ENCODE measurements at places on chromosomes 6 and 20.

- no peak for DNase-seq
Measured at GRCh38 chr20:62914970-62915457, 11.3 kb downstream of the DIDO1 start.

DNA sequence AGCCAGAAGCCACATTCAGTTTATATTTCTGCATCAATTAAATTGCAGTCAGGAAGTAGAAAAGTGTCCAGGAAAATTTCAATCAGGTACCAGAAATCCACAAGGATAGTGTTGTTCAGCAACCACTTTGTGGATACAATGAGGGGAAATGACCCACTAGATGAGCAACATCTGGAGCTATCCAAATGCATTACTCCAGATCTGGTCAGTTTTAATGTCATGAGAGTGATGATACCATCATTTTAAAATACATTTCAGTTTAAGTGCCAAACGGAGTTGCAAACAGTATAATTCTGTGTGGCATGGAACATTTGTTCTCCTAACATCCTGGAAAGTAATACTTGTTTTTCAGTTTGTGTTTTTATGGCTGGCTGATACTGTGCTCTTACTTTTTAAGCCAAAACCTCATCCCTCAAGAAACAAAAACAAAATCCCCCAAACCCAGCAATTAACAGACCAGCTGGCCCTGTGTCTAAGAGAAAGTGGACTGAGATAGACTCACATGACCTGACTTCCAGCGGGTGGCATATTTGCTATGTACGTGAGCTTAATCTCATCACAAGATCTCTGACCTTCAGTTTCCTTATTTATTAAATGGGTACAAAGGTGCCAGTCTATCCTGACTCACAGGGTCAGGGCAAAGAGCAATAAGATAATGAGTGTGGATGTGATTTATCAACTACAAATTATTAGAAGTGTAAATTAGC is 58.8 kb upstream of the CNKSR3 start:
- no peak for DNase-seq

- DNase-seq: no peak
Measured at GRCh38 chr20:50450881-50451752, 59.1 kb upstream of the PTPN1 start.

GRCh38 chr20:24831232-24831631 is 117.8 kb upstream of the CST7 start:
- no peak for DNase-seq

DNA sequence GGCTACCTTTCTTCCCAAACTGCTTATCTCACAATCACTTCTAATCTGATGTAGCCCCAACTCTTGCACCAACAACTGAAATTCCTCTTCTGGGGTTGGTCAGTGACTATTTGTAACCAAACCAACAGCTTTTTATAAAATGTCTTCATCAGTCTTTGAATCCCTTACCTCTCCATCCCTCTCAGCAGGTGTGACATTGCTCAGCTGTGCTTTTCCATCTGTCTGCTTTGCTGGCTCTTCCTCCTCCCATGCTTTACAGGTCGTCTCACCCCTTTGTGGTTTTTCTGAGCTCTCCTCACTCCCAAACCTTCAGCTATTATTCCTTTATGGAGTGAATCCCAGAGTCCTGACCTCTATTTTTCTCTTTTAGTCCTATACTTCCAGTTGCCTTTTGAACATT is 5.9 kb downstream of the MAP7 start:
- no peak for DNase-seq

Measured in stimulated activated CD4-positive, alpha-beta T cell treated with anti-CD3 and anti-CD28 coated beads, Interleukin-1b, Interleukin-23, amount 100 ng/mL, for 1 hour (primary cell).